Activated naive CD4-positive, alpha-beta T cell treated with Interleukin-2 at 50 U/mL for 16 hours (primary cell): ENCODE measurements at places on chromosomes 1 and 21.
A peak's percentile ranks its signal among the peaks of the same experiment; 100 is the strongest.

DNA sequence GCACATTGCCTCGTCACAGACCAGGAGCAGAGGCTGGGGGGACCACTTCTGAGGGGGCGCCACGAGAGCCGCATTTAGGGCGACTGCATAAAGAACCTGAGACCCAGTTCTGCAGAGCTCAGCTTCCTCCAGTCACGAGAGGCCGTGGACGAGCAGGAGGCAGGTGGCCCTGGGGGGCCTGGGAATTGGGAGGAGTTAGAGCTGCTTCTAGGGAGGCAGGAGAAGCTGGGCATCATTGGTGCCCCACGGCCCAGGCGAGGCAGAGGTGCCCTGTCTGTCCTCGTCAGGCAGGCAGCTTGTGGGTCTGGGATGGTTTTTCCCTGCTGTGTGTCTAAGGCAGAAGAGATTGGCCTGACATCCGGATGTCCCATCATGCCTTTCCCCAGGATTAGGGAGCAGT, 389.3 kb downstream of the CAMTA1 start:
- DNase-seq = no peak

DNA sequence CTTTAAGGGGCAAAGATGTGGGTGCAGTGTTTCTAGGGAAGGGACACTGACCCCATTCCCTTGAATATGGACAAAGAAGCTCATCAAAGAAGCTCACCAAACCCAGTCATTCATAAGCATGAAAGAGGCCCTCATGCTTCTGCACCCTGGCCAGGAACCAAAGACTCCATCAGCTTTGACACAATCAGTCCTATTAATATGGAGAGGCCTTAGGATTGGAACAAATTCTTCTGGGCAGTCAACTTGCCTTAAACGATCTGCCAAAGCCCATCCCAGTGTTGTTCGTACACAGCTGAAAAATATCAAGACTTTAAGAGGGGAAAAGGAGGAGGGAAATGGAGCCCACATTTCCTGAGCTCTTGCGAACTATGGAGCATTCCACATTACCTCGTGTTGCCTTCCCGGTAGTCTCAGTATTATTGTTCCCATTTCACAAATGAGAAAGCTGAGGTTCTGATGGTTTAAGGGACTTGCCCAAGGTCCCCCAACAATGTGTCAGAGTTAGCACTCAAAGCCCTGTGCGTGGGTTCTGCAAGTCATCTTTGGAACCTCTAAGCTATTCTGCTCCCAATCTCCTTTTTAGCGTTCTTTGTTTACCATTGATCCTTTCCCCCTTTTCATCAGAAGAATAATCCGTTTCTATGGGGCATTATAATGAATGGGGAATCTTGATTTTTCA, 161.9 kb downstream of the ZBTB18 start:
- DNase-seq = no peak

GRCh38 chr1:85850238-85850637, 142.0 kb upstream of the ZNHIT6 start:
- no peak for DNase-seq

DNA sequence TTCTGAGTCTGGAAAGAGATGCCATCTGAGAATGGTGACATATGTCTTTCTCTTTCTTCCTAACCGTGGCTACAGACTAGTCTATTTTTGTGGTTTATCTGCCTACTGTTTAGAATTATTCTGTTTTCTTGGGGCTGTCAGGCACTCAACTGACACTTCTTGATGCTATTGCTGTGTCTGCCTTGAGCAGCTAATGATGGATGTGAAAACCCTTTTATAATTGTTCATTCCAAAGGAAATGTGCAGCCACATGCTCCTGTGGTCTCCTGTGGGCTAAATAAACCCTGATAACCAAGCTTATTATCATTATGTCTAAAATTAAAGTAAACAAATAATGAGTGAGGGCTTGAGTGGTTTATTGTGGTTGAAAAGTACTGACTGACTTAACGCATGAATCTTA, 52.7 kb upstream of the CXADR start:
- no peak for DNase-seq

DNA sequence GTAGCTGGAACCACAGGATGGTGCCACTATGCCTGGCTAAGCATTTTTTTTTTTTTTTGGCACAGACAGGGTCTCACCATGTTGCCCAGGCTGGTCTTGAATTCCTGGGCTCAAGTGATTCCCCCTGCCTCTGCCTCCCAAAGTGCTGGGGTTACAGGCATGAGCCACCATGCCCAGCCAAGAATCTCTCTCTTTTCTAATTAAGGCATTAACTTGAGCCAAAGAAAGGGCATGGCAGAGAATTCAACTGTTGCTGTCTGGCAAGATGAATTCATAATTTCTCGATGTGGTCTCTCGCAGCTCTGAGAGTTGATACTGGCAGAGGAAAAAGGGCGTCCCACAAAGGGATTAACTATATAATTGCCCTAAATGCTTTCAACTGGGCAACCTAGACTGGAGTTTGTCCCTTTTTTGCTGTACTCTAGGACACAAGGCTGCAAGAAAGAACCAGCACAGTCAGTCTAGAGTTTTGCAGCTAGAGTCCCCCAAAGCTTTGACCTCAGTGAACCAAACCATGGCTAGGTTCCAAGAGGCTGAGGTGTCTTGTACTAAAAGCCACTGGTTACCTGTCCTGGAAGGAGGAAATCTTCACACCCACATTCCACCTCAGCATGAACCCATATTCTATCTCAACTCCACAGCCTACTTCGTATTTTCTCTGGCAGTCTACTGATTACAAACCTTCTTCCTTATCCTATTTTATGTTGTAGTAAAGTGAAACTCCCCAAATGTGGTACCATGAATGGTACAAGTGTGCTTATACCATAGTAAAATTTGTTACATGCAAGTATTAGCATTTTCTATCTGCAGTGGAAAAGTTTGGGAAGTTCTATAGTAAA, 51.2 kb downstream of the OPTC start:
- DNase-seq = no peak

- no peak for DNase-seq
Measured at GRCh38 chr1:3858231-3858981, 1.1 kb downstream of the DFFB start.

DNA sequence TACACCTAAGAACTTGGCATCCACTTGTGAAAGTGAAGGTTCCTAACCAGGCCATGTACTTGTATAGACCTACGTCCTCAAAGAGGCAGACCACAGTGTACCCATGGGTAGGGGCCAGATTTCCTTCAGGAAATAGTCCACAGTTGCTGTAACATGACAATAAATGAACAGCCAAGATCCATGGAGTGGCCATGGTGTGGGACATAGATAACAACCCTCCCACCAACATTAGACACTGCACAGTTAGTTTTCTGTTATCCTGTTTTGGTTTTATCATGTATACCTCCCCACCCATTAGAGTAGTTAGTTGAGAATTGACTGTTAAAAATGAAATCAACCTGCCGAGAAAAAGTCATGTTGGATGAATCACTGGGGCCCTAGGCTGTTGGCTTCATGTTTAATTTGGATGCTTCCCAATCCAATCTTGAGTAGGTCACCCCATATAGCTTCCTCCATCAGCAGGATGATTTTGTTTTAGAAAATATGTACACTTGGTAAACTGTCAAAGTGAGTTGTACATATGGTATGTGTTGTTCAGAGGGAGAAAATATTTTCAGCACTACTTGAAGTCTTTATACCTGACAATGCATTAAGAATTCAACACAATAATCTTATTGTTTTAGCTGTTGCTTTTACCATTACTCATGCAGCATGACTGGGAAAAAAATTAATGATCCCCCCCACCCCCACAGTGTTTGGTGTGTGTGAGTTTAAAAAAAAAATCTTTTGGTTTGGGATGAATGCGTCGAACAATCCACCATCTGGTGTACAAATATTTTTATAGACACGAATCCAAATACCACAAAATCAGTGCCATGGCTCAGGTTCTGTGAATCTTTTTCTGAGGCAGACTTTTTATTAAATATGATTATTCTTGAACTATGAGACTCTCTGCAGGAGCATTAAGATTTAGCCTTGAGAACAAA, 88.3 kb upstream of the ARHGAP29 start:
- DNase-seq = no peak

DNA sequence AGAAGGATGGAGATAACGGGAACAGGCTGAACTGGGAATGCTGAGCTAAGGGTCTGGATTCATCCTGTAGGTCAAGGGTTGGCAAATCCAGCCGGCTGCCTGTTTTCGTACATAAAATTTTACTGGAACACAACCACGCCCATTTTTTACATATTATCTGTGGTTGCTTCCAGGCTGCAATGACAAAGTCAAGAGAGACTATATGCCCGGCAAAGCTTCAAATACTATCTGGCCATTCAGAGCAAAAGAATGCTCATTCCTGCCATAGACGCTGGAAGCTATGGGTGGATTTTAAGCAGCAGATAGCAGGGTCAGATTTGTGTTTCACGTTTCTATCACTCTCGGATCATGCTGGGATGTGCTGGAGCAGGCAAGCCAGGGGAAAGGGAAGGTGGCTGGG, 137.9 kb upstream of the EDN2 start:
- DNase-seq = no peak

DNA sequence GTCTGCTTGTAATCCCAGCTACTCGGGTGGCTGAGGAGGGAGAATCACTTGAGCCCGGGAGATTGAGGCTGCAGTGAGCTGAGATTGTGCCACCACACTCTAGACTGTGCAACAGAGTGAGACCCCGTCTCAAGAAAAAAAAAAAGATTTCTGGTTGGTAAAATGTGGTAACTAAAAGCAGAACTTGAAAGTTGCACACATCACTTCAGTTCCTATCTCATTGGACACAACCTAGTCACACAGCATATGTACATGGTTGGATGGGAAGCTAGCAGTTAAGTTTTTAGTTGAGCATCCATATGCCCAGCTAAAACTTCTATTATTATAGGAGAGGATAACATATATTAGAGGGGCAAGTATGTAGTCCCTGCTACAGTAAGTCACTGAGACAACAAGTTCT, 22.1 kb downstream of the BCAS2 start:
- no peak for DNase-seq

DNA sequence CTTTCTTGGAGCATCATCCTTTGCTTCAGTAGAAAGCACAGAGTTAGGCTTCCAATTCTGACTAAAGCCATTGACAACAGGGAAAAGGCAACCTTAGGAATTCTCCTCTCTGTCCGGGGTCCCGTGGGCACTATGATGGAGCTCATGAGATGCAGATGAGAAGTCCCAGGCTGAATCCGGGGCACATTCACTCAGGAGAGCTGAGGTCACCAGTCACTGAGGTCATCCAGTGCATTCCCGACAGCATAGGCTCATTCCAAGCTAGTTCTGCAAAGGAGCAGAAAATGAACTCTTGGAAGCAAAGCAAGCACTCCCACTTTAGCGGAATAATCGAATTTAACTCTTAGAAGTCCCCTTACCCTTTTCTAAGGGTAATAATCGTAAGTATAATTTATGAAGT, 6.8 kb downstream of the CR1 start:
- no peak for DNase-seq

GRCh38 chr1:158103861-158104522, 76.7 kb upstream of the CD1D start:
- DNase-seq = no peak

DNA sequence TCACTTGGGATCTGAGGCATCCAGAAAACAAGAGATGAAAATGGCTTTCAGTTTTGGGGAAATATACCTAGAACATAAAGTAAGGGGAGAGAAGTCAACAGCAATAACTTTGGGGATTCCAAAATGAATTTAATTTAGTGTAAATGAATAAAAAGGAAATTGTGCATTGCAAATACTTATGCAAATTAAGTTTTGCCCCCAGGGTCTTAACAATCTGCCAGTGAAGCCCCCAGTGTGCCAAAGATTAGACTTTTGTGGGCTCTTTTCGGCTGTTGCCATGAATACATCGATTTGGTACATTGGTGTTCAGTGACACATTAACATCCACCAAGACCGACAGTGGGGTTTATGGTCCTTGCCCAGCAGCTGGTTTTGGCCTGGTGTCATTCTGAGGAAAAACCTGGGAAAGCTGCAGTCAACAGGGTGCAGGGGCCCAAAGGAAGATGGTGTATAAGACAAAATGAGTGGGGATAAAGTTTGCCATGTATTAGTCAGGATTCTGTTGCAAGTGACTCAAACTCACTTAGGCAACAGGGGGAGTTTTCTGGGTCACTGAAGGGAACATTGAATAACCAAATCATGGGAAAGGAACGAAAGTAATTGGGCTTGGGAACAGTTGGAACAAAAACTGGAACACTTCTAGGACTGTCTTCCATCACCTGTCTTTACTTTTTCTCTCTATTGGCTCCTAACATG, 30.2 kb upstream of the IGSF3 start:
- DNase-seq = no peak

GRCh38 chr21:43294194-43294902, 125.5 kb downstream of the CRYAA start:
- no peak for DNase-seq

- DNase-seq = no peak
Measured at GRCh38 chr1:206512851-206513180, 5.5 kb downstream of the RASSF5 start.

- DNase-seq = no peak
Measured at GRCh38 chr1:157798211-157798610, 21.3 kb upstream of the FCRL2 start.

DNA sequence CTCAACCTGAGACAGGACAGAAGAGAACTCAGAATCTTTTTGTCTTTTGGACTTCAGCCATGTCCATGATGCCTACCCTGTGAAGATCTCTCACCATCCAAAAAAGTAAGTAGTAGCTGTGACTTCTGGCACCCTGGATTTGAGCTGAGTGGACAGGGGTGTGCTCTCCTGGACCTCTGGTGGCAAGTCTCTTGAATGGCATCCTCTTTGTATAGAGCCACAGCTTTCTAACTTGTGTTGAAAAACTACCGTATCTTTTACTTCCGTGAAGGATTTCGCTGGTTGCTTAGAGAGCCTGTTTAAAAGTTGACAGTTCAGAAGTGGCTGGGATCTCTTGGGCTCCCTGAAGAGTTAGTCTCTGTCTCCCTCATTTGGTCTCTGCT, 1.8 kb downstream of the MFN2 start:
- DNase-seq = no peak

DNA sequence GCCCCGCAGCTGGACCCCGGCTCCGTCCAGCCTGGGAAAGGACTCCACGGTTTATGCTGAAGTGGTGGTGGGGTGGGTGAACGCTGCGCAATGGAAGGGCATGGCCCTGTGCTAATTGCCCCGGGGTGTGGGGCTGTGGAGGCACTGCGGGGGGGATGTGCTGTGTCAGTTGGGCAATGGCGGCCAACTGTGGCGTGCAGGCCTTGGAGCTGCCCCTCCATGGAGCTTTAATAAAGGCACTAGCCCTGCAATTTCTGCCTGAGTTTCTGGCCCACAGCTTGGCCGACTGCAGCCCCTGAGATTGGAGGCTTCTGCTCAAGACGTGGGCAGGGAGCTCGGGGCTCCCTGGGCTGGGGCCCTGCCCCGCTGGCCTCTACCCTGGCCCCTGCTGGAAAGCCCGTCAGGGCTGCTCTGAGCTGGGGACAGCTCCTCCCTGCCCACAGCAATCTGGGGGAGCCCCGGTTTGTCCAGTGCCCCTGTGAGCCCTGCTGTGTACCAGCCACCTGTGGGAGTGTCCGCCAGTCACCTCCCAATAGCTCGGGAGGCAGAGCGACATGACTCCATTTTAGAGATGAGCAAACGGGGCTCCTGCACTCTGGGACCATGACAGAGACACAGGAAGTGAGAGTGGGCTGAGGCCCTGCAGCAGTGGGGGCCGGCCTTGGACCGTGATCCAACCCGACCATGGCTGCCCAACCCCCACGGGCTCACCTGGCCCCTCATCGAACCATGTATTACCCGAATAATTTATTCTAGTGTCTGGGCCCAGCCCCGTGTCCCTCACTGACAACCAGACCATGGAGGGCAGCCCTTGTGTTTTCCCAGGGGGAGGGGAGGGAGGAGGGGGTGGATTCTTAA, 8.7 kb upstream of the TNFRSF14 start:
- peak; percentile 53 for DNase-seq

- no peak for DNase-seq
Measured at GRCh38 chr1:180837020-180837419, 75.7 kb upstream of the KIAA1614 start.
